ENCODE measurements at places on chromosomes 13 and 19. TPM values are rescaled to one million over a fixed set of nuclear protein-coding genes. Genes with fewer than 3 reads are reported as not detected.

Gene IGFL2
- total RNA-seq: 0.63 TPM

Gene PLIN5
- total RNA-seq: not detected

Gene CACNA1A
- total RNA-seq: 0.25 TPM

Gene ZSCAN4
- not detected for total RNA-seq

Gene CCDC70
- not detected for total RNA-seq

Measured in mesangial cell (primary cell).